ENCODE measurements at places on chromosomes 3 and 15. TPM values are rescaled to one million over a fixed set of nuclear protein-coding genes. Genes with fewer than 3 reads are reported as not detected.

MED12L gene
- total RNA-seq = 0.05 TPM

CFAP92 gene
- not detected for total RNA-seq

PLCB2 gene
- 0.10 TPM for total RNA-seq

LRRIQ4 gene
- total RNA-seq = not detected

ROPN1 gene
- total RNA-seq = not detected

CRYGS gene
- 2.2 TPM for total RNA-seq

MYH15 gene
- 0.10 TPM for total RNA-seq

CCR4 gene
- total RNA-seq = not detected

KNG1 gene
- not detected for total RNA-seq

UCN2 gene
- 0.64 TPM for total RNA-seq

ZCWPW2 gene
- total RNA-seq = 0.68 TPM

HCLS1 gene
- total RNA-seq = 3.5 TPM

LRIG1 gene
- total RNA-seq = 6.6 TPM

GOLGA8R gene
- total RNA-seq = 2.3 TPM

GOLGA6L7 gene
- total RNA-seq = not detected

GRM2 gene
- total RNA-seq = not detected

TTLL13 gene
- total RNA-seq = not detected

IGSF10 gene
- total RNA-seq = 11.6 TPM

LRTM1 gene
- not detected for total RNA-seq
